Activated CD4-positive, alpha-beta T cell treated with anti-CD3 and anti-CD28 coated beads, Interleukin-2, amount 10 ng/mL, durations not matched to agents 24 days and 14 days (primary cell): ENCODE measurements at places on chromosomes 5 and 9. TPM values are rescaled to one million over a fixed set of nuclear protein-coding genes. Genes with fewer than 3 reads are reported as not detected.

DNA sequence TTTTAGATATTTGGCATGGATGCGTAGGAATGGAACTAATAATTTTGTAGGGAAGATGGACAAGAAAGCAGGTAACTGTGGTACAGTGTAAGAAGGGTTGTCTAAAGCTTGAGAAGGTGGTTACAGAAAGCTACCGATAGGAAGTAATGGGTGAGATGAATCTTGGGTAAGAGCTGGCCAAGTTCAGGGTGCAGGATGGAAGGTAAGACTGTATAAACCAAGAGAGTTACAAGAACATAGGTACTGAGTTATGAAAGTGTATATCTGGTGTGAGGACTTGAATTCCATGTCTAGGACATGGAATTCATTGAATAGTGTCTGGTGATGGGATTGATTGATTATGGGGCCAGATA, 1.4 kb downstream of the MCCC2 start:
- DNase-seq: no peak

DNA sequence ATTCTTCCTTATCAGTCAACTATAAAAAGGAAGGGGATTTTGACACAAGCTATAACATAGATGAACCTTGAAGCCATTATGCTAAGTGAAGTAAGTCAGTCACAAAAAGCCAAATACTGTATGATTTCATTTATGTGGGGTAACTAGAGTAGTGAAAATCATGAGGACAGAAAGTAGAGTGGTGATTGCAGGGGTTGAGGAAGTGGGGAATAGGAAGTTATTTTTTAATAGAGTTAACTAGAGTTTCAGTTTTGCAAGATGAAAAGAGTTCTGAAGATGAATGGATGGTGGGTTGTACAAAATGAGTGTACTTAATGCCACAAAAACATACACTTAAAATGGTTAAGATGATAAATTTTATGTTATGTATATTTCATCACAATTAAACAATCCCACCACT, 65.4 kb upstream of the FAM174A start:
- no peak for DNase-seq

- no peak for DNase-seq
Measured at GRCh38 chr9:82052081-82052480, 63.5 kb downstream of the SPATA31D1 start.

- no peak for DNase-seq
Measured at GRCh38 chr9:125430161-125431011, 168.8 kb downstream of the GAPVD1 start.

- DNase-seq: no peak
Measured at GRCh38 chr5:178551059-178551458, 39.1 kb downstream of the COL23A1 start.

DNA sequence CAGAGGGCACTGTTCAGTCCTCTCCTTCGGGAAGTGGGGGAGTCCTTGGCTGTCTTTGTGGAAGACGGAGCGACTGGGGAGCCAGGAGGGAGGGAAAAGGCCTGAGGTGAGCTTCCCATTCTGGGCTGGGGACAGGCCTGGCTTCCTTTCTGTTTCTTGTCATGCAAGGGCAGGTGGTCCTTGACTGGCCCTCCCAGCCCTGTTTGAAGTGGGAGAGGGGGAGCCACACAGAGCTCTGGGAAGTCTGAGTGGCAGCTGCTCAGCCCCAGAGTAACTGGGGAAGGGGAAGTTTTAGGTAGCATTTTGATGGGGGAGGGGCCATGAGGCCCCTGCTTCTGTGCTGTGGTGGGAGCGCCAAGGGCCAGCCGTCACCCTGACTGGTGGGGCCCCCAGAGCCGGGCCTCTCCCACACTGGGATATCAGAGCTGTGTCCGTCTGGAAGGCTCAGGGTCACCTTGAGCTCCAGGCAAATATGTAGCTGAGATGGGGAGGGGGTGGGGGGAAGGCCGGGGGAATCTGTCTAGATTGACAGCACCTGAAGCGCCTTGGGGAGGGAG, 6.5 kb downstream of the UNC5A start:
- no peak for DNase-seq

DNA sequence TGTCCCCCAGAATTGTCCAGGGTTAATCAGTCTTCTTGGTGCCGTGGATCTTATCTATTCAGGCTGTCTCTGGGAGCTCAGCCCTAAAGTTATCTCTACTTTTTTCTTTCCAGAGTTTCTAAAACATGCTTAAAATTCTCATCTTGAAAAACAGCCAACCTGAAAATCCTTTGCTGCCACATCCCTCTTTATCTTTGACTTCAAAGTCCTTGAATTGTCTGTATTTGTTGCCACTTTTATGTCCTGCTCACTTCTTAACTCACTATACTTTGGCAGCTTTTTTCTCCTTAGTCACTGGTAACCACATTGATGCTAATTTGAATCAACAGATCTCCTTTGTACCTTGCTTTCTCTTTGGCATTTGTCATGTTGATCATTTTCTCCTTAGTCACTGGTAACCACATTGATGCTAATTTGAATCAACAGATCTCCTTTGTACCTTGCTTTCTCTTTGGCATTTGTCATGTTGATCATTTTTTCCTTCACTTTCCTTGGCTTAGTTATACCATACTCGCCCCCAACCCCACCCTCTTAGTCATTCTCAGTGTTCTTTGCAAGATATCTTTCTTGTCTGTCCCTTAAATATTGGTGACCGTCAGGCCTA, 8.5 kb downstream of the DMXL1 start:
- peak; percentile 77 for DNase-seq

DNA sequence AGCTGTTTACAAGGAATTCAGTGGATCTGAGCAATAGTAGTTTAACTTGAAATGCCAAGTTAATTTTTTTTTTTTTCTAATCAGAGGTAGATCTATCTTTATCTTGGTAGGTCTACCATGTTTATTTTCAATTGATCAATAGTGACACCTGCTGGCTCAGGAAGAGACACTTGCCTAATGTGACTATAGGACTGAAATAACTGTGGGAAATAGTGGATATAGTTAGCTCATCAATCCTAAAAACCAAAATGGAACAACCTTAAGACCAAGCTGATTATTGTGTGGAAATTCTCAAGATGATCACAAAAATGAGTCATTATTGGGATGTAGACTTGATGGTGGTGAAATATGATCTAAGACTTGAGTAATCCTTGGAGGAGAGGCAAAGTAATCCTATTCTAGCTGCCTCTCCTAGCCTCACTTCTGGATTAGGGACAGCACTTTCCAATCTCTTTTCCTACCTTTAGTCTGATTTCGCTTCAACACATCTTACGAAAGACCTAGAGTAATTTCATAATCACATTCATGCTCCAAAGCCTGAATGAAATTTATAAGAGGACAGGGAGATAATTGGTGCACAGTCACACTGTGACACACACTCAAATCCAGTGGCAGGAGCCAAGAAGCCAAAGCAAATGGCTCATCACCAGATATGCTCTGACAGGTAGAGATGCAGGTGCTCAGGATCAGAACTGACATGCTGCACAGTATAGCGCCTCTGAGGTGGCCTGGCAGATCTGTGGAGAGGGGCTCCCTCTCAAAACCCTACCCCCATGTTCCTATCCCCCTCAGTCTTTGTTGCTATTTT, 156.3 kb downstream of the HMHB1 start:
- DNase-seq: peak; percentile 74

GRCh38 chr9:91163773-91164471, 197.8 kb downstream of the AUH start:
- DNase-seq: peak; percentile 83

DNA sequence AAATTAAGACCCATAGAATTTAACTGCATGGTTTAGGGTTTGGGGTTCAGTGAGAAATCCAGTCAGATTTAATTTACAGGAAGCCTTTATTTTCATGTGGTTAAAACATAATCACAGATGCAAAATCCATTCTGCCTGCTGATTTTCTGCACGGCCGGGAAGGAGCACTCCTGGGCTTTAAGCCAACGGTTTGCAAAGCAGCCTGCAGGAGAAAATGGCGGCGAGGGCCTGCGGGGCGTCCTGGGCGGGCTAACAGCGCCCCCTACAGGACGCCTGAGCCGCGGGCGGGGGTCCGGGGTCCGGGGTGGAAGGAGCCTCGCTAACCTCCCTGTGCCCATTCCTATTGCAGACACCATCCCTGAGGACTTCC, 47.6 kb downstream of the THBS4 start:
- DNase-seq: peak; percentile 89

GRCh38 chr5:91929522-91929817, 546.4 kb upstream of the ARRDC3 start:
- DNase-seq: no peak

GRCh38 chr5:178413988-178414387, 176.2 kb downstream of the COL23A1 start:
- no peak for DNase-seq

DNA sequence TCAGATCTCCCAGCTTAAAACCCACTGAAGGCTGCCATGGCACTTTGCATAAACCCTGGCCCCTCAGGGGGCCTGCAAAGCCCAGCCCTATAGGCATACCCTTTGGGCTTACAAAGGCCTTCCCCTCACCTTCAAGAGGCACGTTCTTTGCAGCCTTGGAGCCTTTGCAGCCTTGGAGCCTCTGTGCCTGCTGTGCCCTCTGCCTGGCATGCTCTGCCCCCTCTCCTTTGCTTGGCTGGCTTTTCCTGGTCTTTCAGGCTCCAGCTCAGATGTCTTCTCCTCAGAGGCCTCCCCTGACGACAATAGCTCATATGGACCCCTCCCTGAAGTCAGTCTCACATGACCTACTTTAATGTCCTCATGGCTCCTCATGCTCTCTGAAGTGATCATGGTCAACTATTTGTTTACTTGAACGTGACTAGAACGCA, 60.3 kb downstream of the CXXC5 start:
- DNase-seq: no peak

GRCh38 chr9:69502671-69503301, 169.4 kb downstream of the APBA1 start:
- DNase-seq: no peak

DNA sequence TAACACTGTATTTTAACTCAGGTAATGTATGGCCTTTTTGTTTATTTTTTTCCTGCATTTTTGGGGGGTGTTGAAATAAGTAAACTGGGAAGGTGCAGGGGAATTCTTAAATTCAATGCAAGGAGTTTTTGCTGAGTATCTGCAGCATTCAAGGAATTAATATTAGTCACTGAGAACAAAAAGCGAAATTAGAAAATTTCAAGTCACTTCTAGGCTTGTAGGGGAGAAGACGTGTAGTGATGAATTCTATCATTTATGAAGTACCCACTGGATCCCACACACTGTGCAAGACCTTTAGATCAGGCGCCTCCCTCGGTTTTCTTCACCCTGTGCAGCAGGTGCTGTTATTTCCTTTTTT, 1.2 kb downstream of the EHMT1 start:
- no peak for DNase-seq

DNA sequence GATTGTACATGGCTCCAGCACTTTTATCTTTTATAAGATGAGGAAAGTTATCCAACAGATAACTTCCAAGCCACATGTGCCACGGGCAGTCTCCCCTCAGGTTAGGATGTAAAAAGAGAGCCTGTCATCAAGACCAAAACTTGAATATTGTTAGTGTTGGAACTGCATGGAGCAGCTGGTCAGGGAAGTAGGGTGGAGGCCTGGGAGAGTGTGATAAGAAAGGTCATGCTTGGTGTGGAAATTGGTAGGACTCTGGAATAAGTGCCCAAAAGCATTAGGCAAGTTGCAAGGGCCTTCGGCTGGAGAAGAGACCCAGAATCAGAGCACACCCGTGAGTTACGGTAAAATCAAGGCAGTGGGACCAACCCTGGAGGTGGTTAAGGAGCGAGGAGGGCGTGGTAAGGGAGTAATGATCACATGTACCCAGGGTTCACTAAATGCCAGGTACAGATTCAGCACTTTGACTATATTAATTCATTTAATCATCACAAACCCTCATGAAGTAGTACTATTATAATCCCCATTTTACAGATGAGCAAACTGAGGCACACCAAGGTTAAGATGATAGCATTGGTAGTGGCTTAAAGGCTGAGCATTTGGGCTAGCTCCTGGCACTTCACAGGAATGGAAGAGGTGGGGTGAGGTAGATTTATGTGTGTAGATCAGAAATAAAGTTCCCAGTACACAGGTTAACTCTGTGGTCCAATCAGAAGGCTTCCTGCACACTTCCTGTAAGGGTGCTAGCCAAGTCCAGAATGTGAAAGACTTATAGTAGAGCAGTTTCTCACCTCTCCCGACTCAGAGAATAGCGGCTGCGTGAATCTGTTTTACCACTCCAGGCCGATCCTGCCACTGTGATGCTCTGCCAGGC, 96.5 kb upstream of the ZNF608 start:
- DNase-seq: no peak

DNA sequence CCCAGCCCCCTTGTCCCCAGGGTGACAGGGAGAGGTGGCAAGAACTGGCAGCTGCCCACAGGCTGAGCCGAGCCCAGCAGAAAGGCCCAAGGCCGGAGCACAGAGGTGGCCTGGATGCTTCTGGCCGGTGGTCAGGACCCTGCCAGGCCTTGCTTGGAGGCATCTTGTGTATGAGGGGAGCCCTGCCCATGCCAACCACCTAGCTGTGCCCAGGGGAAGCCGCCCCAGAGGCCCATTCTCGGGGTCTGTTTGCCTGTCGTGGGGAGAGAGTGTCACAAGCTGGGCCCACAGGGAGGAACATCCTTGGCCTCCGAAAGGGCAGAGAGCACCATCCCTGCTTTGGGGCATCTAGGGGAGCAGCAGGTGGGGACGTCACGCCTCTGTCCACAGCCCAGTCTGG, 10.0 kb downstream of the NKD2 start:
- DNase-seq: no peak

GRCh38 chr9:95725045-95725444, 150.4 kb upstream of the ERCC6L2 start:
- no peak for DNase-seq

DNA sequence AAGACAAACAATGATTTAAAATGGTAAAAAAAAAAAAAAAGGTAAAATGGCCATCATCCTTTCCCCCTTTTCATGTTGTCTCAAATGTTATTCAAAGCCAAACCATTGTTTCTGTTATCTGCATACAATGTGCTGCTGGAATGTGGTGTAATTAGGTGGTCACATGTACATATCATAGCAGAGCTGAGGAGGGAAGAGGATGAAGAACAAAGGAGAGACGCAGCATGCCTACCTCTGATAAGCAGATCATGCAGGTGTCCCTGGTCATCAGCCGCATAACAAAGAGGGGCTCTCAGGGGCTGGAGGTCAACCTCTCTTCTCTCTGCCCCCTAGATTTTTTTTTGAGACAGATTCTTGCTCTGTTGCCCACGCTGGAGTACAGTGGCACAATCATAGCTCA, 141.0 kb downstream of the CARTPT start:
- DNase-seq: no peak

DNA sequence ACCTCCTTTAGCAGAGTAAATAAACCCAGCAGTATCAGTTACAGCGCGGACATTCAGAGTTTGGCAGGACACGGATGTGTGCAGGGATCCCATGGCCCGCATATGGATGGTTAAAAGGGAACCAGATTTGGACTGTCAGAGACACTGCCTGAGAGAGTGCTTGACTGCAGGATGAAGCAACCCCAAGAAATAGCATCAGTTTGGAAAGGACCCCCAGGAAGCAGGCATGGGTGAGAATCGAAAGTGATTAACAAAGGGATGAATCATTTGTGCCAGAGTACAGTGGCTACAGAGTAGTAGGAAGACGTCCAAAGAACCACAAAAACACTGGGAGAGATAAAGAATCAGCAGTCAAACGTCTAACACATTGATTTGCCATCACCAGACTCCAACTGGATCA, 5.5 kb downstream of the C7 start:
- DNase-seq: no peak

Gene EFCAB9
- total RNA-seq: not detected in 2 replicates

Gene FAM163B
- not detected in 2 replicates for total RNA-seq

Gene GAS1
- total RNA-seq: 0.14 TPM in 2 replicates

Gene GPR151
- not detected in 2 replicates for total RNA-seq

Gene LCN1
- total RNA-seq: not detected in 2 replicates

Gene SLC34A1
- total RNA-seq: not detected in 2 replicates

Gene MSMP
- total RNA-seq: 0.88 TPM in 1 of 2 replicates, not detected in the other

Gene CNOT8
- 52.7 and 57.4 TPM in 2 replicates for total RNA-seq

Gene MED7
- total RNA-seq: 13.2 and 14.6 TPM in 2 replicates

Gene FAM221B
- total RNA-seq: not detected in 2 replicates

Gene GZMA
- 87.6 and 91.2 TPM in 2 replicates for total RNA-seq

Gene NDFIP1
- total RNA-seq: 114 and 122 TPM in 2 replicates

Gene PTGES
- total RNA-seq: 0.09 and 0.12 TPM in 2 replicates

Gene GTF3C4
- 19.4 and 19.5 TPM in 2 replicates for total RNA-seq
